Activated CD8-positive, alpha-beta memory T cell treated with anti-CD3 and anti-CD28 coated beads for 1 hour (primary cell): ENCODE measurements at places on chromosomes 1 and 21.

DNA sequence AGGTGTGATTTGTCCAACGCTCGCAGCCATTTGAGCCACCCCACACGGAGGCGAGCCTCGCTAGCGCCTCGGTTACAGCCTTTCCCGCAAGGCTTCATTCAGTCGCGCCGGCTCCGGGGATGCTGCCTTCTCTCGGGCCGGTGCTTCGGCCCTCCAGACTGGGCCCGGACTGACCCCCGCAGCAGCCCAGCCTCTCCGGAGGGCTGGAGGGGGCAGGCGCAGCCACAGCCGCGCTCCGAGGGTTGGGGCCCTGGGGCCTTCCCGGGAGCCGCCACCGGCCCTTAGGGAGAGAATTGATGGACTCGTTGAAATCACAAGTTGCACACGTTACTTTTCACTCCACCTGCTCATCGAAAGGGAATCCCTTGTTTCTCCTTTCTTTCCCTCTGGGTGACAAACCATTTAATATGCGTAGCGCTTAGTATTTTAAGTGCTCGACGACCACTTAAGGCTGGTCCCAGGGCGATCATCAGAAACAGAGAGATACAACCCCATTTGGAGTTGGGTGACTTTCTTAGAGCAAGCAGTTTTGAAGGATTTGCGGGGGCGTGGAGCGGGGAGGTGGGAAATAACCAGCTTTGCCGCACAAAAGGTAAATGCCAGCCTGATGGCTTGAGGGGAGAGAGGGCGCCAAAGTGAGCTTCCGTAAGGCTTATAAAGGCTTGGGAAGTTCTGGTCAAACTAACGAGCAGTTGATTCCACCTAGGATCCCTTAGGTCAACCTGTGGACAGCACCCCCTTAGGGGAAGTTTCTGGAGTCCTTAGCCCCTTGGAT is 24.6 kb upstream of the ENAH start:
- DNase-seq: no peak

DNA sequence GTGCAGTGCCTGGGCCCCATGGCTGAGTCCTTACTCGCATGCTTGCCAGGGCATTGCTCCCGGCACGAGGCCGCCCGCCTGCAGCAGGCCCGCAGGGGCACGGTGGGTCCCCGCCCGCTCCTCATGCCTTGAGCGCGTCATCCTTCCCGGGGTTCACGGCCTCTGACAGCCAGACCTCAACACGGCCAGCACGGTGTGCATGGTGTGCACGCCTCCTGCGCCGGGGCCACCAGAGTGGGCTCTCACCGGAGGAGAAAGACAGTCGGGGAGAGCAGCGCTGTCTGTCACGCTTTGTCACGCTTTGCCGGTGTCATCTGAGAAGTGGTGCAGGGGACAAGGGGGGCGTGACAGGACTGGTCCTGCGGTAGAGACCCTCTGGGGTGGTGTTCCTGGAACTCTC is 11.9 kb upstream of the COL18A1 start:
- no peak for DNase-seq

GRCh38 chr1:152110860-152111514 is 4.3 kb downstream of the TCHH start:
- DNase-seq: no peak

GRCh38 chr21:37459575-37459974 is 93.0 kb downstream of the DYRK1A start:
- DNase-seq: no peak

- no peak for DNase-seq
These were observed 62.6 kb downstream of the STYXL2 start for GRCh38 chr1:167156466-167156865.

- DNase-seq: no peak
These were observed 403.0 kb downstream of the SRGAP2C start for GRCh38 chr1:121587777-121588176.

GRCh38 chr1:243409284-243409683 is 153.4 kb downstream of the SDCCAG8 start:
- no peak for DNase-seq

- DNase-seq: no peak
These were observed 191.7 kb upstream of the ARHGEF16 start for GRCh38 chr1:3262681-3263286.
